Retinal pigment epithelial cell (primary cell): ENCODE measurements at places on chromosomes 1 and 21.

GRCh38 chr1:244065063-244065793, 14.1 kb downstream of the ZBTB18 start:
- DNase-seq: no peak

- DNase-seq: no peak
These were observed 734 bp upstream of the C1orf210 start for GRCh38 chr1:43286115-43286514.

- DNase-seq: no peak
These were observed 38.6 kb upstream of the GPR137B start for GRCh38 chr1:236103646-236104218.

DNA sequence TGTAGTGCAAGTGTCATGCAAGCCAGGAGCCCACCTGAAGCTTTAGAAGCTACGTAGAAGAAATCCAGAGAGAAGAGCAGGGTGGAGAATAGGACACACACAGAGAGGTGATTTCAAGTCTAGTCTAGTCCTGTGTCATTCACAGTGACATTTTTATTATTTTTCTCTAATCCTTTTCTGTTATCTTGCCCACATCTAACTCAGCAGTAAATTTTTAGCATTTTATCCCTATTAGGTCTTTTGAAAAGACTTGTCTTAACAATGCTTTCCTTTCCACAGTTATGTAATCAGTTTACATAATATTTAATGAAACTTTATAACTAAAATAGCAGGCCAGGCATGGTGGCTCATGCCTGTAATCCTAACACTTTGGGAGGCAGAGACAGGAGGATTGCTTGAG, 198.6 kb downstream of the ADGRL2 start:
- no peak for DNase-seq

DNA sequence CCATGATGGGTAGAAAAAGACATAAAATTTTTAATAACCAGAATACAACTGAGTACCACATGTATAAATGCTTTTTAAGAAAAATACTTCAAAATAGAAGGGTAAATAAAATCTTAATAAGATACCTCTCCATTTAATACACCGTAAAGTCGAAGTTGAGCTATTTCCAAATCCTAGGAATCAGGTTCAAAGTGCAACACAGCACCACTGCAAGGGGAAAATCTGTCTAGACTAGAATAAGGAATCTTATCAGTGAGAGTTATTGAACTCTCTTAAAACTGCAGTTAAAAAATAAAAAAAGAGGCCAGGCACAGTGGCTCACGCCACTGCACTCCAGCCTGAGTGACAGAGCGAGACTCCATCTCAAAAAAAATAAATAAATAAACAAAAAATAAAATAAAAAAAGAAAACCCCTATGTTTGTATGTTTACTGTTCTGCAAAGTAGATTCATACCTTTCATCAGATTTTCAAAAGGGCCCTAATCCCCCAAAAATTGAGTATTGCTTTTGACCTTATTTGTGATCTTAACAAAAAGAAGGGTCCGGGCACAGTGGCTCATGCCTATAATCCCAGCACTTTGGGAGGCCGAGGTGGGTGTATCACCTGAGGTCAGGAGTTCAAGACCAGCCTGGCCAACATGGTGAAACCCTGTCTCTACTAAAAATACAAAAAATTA, 109.0 kb downstream of the EIF4G3 start:
- no peak for DNase-seq

DNA sequence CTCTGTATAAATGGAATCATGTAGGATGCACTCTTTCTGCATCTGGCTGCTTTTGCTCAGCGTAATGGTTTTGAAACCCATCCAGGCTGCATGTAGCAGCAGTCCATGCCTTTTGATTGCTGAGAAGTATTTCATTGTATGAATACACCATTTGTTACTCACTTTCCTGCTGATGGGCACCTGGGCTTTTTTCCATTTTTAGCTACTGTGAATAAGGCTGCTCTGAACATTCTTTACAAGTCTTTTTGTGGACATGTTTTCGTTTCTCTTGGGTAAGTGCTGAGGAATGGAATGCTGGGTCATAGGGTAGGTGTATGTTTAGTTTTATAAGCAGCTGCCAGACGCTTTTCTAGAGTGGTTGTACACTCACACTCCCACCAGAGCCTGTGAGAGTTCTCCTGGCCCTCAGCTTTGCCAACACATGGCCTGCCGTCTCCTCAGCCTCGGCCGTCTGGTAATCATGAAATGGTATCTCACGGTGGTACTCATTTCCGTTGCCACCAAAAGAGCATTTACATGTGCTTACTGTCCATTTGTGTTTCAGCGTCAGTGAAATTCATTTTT, 22.7 kb downstream of the SLX9 start:
- DNase-seq: peak; percentile 93

GRCh38 chr1:17207966-17208418, 3.1 kb downstream of the PADI1 start:
- no peak for DNase-seq

DNA sequence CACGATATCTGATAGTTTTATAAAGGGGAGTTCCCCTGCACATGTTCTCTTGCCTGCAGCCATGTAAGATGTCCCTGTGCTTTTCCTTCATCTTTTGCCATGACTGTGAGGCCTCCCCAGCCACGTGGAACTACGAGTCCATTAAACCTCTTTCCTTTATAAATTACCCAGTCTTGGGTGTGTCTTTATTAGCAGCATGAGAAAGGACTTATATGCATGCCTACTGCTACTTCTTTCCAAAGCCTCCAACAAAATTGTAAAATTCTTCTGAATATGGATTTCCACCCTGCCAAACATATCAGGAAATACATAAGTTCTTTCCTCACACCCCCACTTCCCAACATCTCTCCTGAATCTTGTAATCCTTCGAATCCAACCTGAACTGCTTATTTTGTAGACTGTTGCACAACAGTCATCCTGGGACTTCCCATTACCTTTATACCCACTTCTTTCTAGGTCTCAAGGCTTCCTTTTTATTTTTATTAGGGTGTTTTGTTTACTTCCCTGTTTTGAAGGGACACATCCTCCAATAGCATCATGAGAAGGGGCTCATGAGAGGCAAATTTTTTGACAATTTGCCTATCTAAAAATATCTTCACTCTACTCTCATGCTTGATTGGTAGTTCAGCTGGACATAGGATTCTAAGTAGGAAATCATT, 67.5 kb upstream of the MUTYH start:
- no peak for DNase-seq

- DNase-seq: no peak
These were observed 2.4 kb downstream of the DTL start for GRCh38 chr1:212037900-212038299.

DNA sequence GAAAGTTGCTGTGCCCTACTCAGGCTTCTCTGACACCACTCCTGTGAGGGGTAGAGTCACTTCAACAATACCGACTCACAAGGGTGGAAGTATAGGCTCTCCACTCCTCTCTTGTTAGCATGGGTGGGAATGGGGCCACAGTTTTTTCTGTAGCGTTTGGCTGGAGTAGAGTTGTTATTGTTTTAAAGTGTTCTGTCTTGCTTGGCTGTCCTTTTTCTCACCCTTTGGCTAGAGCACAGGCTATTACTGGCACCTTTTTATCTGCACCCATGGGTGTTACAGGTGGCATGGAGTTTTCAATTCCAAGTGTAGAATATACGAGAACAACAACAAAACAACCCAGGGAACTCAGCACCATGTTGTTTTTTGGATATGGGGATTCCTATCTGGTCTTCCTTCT, 74.3 kb upstream of the CD5L start:
- DNase-seq: no peak

DNA sequence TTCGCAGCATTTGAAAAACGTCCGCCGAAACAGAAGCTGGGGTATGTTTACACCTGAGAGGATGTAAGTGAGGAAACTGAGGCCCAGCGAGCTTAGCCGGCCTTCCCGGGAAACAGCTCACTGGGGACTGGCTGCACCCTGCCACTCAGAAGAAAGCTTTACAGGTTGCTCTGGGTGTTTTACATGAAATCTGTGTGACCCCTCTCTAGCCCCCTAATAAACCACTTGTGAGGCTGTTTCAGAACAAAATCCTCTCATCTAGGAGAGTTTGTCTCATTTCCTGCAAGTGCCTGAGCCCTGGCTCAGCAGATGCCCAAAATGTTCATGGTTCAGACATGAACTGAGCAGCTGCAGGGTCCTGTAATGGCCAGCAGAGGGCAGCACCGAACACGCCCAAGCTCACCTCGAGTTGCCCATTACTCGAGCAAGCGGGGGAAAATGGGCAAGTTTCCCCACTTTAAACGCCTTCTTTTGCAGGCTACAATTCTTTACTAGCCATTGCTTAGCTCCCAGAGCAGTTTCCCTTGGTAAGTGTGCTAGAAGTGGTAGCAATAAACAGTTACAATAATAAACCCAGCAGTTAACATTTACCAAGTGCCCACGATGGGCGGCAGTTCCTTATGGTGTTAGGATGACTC, 76.4 kb downstream of the FHAD1 start:
- no peak for DNase-seq

DNA sequence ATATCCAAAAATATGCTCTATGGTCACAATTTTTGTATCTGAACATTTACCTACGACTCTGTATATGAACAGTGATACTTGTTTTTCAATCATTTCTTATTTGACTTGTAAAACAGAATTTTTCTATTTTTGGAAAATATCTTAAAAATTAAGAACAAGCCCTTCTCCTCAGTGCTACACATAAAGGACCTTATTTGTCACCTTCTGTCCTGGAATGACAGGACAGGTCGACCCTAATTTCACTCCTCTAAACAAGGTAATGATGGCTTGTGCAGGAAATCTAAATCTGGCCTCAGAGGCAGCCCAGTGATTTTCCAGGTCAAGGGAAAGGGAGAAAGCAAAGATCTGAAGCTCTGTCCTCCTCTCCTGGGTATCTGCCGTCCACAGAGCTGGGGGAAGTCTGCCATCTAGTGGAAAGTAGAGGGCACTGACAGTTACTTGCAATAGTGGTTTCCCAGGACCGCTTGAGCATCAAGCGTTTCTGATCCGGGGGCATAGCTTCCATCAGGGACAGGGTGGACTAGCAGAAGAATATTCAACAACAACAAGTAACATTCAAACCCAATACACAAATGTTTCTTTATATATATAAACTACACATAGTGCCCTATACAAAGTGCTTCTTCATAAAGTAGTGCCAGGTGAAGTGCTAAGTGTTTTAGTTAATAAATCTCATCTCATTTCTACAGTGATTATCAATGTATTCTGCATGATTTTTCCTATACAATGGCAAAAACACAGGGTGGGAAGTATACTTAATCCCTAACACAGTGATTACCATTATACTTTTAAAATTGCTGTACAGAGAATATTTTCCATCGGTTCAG, 74.6 kb downstream of the SLC25A24 start:
- peak; percentile 39 for DNase-seq

DNA sequence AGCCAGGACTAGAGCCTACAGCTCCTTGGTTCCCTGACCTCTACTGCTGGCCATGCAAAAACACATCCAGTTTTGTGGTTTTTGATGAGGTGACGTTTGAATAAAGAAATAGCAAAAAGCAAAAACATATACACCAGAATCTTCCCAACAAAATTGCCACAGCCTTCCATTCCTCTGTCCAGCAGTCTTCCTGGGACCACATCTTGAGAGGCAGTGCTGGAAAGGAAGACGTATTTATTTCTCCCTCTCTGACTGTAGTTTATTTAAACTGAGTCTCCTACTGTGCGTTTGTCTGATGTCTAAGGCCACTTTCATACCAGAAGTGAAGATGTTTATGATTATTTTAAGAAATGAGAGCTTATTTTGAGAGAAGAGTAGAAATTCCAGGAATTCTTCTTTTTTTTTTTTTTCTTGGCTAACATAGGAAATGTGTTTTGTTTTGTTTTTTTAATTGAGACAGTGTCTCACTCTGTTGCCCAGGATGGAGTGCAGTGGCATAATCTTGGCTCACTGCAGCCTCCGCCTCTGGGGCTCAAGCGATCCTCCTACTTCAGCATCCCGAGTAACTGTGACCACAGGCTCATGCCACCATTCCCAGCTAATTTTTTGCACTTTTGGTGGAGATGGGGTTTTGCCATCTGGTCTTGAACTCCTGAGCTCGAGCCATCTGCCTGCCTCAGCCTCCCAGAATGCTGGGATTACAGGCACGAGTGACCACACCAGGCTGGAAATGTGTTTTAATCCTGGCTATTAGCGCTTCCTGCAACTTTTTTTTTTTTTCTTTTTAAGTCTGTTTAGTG, 118.5 kb downstream of the ITSN1 start:
- DNase-seq: peak; percentile 30

GRCh38 chr21:40011371-40011770, 144.1 kb downstream of the PCP4 start:
- DNase-seq: no peak

GRCh38 chr1:91850708-91851107, 35.2 kb downstream of the TGFBR3 start:
- DNase-seq: no peak

DNA sequence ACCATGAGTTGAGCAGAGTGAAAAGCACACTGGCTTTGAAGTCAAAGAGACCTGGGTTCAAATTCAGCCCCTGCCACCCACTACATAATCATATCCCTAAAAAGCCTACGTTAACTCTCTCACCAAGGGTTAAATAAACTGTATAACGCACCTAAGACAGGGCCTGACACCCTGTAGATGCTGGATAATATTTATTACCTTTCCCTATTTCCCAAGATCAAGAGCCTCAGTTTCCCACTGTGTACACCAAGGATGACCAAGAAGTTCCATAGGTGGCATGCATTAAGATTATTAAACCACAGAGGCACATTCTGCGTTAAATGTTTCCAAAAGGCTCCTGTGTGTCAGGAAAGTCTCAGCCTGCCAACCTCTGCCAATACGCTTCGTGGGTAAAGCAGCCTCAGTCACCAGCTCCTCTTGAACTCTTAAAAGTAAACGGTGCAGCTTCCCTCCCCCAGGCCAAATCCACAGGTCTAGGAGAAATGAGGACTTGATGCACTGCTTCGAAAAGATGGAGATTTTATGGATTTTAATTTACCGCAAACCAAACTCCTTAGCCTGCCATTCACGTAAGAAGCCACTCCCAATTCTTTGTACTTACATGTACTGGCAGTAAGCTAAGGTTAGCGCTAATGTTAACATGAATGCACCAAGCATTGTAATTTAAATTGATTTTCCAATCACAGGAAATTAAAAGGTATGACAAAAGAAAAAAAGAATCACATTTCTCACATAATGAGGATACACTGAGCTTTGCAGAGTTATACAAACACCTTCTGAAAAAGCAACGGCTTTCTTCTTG, 2.6 kb downstream of the USP24 start:
- no peak for DNase-seq

- no peak for DNase-seq
These were observed 13.9 kb downstream of the RAP1GAP start for GRCh38 chr1:21655259-21655658.

DNA sequence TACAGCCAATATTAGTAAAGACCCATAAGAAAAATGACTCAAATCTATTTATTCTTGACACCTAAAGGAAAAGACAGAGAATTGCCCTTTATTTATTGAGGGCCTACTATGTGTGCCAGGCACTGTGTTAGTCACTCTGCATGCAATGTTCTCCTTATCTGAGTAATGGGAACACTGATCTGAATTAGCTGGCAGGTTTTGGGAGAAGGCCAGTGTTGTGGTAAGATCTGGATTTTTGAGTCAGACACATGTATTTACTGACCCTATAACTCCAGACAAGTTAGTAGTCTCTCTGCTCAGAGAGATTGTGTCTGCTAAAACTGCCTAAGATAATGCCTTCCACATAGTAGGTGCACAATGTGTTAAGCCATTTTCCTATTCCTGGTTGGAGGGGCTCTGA, 17.3 kb downstream of the LCE4A start:
- DNase-seq: no peak
